ENCODE measurements at places on chromosomes 5 and 9. TPM values are rescaled to one million over a fixed set of nuclear protein-coding genes. Genes with fewer than 3 reads are reported as not detected.

The RANBP17 gene
- 2.4 TPM for total RNA-seq

The LHX6 gene
- 2.4 TPM for total RNA-seq

The AIF1L gene
- total RNA-seq: 1.7 TPM

The GHR gene
- 0.03 TPM for total RNA-seq

The F12 gene
- 22.1 TPM for total RNA-seq

The STPG3 gene
- total RNA-seq: not detected

The CBY3 gene
- not detected for total RNA-seq

The SCGB3A2 gene
- total RNA-seq: not detected

The GALNT12 gene
- total RNA-seq: 4.4 TPM

The PTGES2 gene
- 93.8 TPM for total RNA-seq

The SPATA31E1 gene
- not detected for total RNA-seq

The PCDHGA11 gene
- not detected for total RNA-seq

The TAF11L5 gene
- total RNA-seq: not detected

The GRM6 gene
- total RNA-seq: not detected

The COL23A1 gene
- total RNA-seq: not detected

The FOXD4 gene
- 0.23 TPM for total RNA-seq

The CORO2A gene
- 1.5 TPM for total RNA-seq

The PCDHB3 gene
- total RNA-seq: 0.07 TPM

The TRIM36 gene
- total RNA-seq: 1.8 TPM

The ANXA1 gene
- 1,032 TPM for total RNA-seq

The SOHLH1 gene
- total RNA-seq: 0.12 TPM

The SCAI gene
- 1.5 TPM for total RNA-seq

The TRAPPC13 gene
- 12.3 TPM for total RNA-seq

The NUDT12 gene
- 1.3 TPM for total RNA-seq

The FAM221B gene
- not detected for total RNA-seq

The C5orf22 gene
- 12.9 TPM for total RNA-seq

The ZFP37 gene
- 2.5 TPM for total RNA-seq

The TBCA gene
- 270 TPM for total RNA-seq

The IRX1 gene
- not detected for total RNA-seq

The CCL28 gene
- total RNA-seq: 0.03 TPM

The LRRC19 gene
- total RNA-seq: not detected

The CYLC2 gene
- total RNA-seq: not detected

The ENTPD8 gene
- total RNA-seq: 0.24 TPM

The PCDHB5 gene
- total RNA-seq: 1.6 TPM

The EIF4EBP3 gene
- 3.0 TPM for total RNA-seq

The RMRP gene
- 16.7 TPM for total RNA-seq

The CAAP1 gene
- total RNA-seq: 18.1 TPM

The SLC34A3 gene
- total RNA-seq: 0.07 TPM

The MOB3B gene
- 14.4 TPM for total RNA-seq

The PCDHGA8 gene
- total RNA-seq: 0.05 TPM

The TRIM14 gene
- total RNA-seq: 10.9 TPM

The PAX5 gene
- total RNA-seq: 0.01 TPM

The LYSMD3 gene
- total RNA-seq: 14.1 TPM

The ACTBL2 gene
- total RNA-seq: 0.07 TPM

The CARD6 gene
- 2.9 TPM for total RNA-seq

The BNC2 gene
- total RNA-seq: 6.2 TPM

The JMY gene
- 3.6 TPM for total RNA-seq

The FOXD4L5 gene
- total RNA-seq: 0.03 TPM

The CCNI2 gene
- total RNA-seq: 0.07 TPM

The SLC6A7 gene
- not detected for total RNA-seq

The SLC6A3 gene
- 0.97 TPM for total RNA-seq

The CIZ1 gene
- total RNA-seq: 78.3 TPM

The SOWAHA gene
- total RNA-seq: 0.10 TPM
